ENCODE measurements at places on chromosomes 5 and 9. TPM values are rescaled to one million over a fixed set of nuclear protein-coding genes. Genes with fewer than 3 reads are reported as not detected.
A peak's percentile ranks its signal among the peaks of the same experiment; 100 is the strongest.

Gene ZFAND5
- 92.4 TPM for total RNA-seq

Gene ZFP2
- total RNA-seq = 0.40 TPM

Gene PCDHB4
- total RNA-seq = not detected

Gene RASGRF2
- total RNA-seq = 8.6 TPM

DNA sequence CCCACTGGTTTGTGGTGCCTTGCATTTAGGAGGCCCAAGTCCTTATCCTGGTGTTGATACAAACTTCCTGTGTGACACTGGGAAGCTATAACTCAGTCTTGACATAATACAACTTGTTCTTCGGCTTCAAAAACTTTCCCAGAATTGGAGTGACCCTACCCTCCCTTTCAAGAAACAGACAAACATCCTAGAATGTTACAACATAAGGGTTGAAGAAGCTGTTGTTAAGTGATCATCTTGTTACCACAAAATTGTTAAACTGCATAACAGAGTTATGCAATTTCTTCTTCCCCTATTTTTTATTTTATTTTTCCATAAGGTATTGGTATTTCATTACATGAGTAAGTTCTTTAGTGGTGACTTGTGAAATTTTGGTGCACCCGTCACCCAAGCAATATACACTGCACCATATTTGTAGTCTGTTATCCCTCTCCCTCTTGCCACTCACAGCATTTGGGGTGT, 21.3 kb downstream of the TLR4 start:
- no peak overlapping the region for H3K27ac ChIP-seq
- no peak for DNase-seq
- H3K36me3 ChIP-seq = no peaks in the 10 kb centered on the region
- H3K4me1 ChIP-seq = no peaks in the 10 kb centered on the region
- H3K4me3 ChIP-seq = no peak overlapping the region

GRCh38 chr5:24623031-24623430, 21.7 kb downstream of the CDH10 start:
- no peaks in the 10 kb centered on the region for H3K4me1 ChIP-seq
- no peaks in the 10 kb centered on the region for H3K36me3 ChIP-seq
- H3K4me3 ChIP-seq = no peak overlapping the region

DNA sequence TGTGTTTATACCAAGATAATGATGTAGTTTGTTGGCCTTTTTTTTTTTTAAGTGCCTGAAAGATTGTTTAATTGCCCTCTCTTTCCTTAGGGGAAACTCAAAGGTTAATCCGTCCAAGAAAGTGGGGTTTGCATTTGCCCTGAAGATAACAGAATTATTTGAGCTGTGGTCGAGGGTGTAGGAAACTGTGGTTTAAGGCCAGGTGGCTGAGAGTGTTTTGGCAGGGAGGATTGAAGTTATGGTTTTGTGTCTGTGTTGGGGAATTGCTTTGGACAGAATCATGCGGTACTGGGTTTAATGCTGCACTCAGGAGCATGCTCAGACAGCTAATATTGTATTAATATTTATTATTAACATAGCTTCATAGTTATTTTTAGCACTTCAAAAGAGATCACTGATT, 509.8 kb downstream of the EBF1 start:
- H3K27ac ChIP-seq = no peak overlapping the region
- H3K36me3 ChIP-seq = no peaks in the 10 kb centered on the region
- H3K4me1 ChIP-seq = no peaks in the 10 kb centered on the region
- no peaks in the 10 kb centered on the region for H3K27me3 ChIP-seq

GRCh38 chr9:9924376-9924775, 688.4 kb downstream of the PTPRD start:
- no peak for DNase-seq
- H3K27ac ChIP-seq = no peak overlapping the region
- H3K4me3 ChIP-seq = no peak overlapping the region

- peaks cover 50% of the 10 kb centered on the region for H3K36me3 ChIP-seq
- no peak overlapping the region for H3K27ac ChIP-seq
Observed at GRCh38 chr9:131214286-131214856, 61.9 kb downstream of the FAM78A start.

GRCh38 chr5:171419688-171420430, 412 bp downstream of the FGF18 start:
- peak overlapping the region; percentile 59 for H3K4me3 ChIP-seq
- H3K27me3 ChIP-seq = peaks cover 14% of the 10 kb centered on the region
- peak; percentile 33 for DNase-seq
- H3K36me3 ChIP-seq = no peaks in the 10 kb centered on the region

DNA sequence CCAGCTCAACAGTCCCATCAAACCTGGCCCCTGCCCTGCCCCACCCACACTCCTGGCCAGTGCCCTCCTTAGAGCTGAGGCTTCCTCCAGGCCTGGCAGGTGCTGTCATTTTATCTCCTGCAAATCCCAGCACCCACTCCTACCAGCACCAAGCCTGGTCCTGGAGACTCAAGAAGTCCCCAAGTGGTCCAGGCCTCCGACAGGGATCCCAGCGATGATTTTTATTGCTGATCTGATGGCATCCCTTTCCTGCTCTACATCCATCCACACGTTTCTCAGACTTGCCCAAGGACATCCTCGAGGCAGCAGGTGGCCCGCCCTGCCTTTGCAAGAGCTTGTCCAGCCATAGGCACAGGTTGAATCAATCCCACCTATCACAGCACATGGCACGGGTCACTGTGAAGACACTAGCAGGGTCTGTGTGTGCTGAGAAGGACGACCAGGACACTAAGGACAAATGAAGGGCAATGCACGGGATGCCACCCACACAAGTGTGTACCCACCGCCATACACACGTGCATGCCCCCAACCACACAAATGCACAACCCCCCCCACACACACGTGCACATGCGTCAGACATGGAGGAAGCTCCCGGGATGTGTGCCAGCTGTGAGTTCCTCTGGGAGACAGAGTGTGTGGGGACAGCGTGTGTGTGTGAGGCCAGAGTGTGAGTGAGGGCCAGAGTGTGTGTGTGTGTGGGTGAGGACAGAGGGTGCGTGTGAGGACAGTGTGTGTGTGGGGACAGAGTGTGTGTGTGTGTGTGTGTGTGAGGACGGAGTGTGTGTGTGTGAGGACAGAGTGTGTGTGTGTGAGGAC, 62.4 kb upstream of the UBAC1 start:
- no peaks in the 10 kb centered on the region for H3K4me1 ChIP-seq
- peaks cover 4% of the 10 kb centered on the region for H3K36me3 ChIP-seq
- no peaks in the 10 kb centered on the region for H3K27me3 ChIP-seq
- no peak overlapping the region for H3K4me3 ChIP-seq

DNA sequence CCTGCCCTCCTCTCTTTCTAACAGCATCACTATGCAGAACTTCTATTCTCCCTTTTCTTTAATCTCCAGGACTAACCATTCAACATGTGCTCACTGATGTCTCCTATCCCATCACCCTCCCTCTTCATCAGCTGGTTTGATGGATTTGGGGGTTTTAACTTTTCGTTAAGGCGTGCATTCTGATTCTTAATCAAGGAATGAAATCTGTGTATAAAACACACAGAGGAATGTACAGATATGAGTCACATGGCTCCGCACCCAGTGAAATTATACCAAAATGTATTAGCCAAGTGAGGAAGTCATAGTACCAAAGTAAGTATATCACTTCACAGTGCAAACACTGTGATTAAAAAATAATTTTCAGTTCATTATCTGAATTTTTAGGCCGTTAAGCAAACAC, 35.2 kb downstream of the MARCHF11 start:
- H3K4me3 ChIP-seq = no peak overlapping the region
- H3K27me3 ChIP-seq = no peaks in the 10 kb centered on the region
- H3K4me1 ChIP-seq = no peaks in the 10 kb centered on the region
